ENCODE measurements at places on chromosomes 13 and 19.

DNA sequence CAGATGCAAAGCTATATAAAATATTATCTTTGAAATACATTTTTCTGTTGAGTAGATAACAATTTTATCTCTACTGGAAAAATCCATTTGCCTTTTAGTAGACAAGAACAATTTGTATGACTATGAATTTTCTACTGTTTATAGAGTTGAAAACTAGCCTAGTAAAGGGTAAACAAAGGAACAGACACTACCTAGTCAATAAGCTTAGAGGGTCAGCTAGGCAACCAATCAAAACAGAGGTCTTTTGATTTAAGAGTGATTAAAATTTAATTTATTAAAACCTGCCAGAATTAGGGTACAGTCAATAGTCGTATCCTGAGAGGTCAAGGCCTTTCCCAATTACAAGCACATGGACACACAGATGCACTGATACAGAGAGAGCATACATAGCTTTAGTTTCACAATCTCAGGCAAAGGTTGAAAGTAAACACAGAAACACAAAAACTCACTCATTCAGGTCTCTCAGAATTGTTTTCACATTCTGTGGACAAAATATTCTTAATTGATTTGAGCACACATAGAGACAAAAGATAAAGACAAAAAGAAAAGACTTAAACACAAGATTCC lies 24.5 kb upstream of the GPC6 start:
- no peak for DNase-seq

- DNase-seq = no peak
These were observed 60.9 kb downstream of the WDFY2 start for GRCh38 chr13:51645154-51645650.

DNA sequence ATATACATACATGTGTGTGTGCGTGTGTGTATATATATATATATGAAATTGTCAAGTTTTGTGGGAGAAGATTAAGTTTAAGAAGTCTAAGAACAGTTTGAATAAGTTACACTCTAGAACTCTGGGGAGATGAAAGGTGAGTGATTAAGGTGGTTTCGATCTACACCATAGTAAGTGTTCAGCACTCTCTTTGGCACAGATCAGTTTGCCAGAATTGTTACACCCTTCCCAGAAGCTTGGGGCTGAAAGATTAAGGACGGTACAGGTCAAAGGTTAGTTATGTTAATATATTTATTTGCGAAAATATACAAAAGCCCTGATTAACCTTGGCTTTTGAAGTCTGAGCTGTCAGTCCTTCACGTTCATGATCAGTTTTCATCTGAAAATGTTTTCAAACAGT lies 309.1 kb downstream of the KLF5 start:
- DNase-seq = no peak

DNA sequence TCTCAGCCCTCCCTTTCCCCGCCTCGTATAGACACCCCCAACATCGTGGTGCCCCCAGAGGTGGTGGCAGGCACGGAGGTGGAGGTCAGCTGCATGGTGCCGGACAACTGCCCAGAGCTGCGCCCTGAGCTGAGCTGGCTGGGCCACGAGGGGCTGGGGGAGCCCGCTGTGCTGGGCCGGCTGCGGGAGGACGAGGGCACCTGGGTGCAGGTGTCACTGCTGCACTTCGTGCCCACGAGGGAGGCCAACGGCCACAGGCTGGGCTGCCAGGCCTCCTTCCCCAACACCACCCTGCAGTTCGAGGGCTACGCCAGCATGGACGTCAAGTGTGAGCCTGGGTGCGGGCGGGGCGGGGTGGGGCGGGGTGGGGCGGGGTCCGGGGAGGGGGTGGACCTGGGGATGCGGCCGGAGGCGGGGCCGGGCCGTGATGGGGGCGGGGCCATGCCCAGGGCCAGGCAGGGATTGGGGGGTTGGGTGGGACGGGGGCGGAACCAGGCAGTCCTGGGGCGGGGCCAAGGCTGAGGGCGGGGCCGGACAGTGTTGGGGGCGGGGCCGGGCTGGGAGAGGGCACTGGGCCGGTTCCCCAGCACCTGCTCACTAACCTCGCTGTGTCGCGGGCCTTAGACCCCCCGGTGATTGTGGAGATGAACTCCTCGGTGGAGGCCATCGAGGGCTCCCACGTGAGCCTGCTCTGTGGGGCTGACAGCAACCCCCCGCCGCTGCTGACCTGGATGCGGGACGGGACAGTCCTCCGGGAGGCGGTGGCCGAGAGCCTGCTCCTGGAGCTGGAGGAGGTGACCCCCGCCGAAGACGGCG lies 7.8 kb downstream of the MAG start:
- peak; percentile 74 for DNase-seq

- DNase-seq = peak; percentile 99
These were observed 5.7 kb downstream of the JAK3 start for GRCh38 chr19:17841810-17842662.

- no peak for DNase-seq
These were observed 6.6 kb upstream of the CYP4F3 start for GRCh38 chr19:15634105-15634504.

- no peak for DNase-seq
These were observed 8.5 kb upstream of the XPO4 start for GRCh38 chr13:20911037-20911436.

DNA sequence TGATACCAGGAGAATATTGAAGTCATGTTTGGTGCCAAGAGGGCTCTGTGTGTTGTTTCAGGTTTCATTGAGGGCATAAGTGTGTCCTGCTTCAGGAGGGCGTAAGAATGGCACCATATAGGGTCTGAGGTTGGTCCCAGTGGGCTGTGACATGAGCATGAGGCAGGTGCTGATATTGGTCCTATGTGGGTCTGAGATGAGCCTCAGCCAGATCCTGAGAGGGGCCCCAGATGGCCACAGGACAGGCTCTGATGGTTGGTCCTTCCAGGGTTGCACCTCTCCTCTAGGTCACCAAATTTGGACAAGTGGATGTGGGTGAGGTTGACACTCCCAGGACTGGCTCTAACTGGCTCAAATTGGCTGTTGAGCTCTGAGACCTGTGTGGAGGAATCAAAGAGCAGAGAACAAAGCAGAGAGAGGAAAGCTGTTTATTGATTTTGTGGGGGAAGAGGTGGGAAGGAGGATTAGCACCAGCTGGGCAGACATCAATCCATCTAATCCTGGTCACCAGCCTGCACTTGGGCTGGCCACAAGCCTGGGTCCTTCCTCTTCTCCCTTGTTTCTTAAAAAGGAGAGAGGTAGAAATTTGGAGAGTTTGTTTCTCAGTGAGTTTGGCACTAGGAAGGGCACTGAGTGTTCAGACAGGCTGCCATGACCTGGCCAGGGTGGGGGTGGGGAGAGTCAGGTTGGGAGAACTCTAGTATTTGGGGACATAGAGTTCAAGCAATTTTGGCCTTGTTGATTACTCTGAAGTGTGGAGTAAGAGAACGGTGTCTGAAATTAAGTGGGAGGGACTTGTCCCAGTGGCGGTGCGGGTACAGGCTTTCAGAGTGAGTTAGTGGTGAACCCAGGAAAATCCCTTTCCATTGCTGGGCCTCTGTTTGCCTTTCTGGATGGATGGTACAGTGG lies 38.7 kb downstream of the CYP2B6 start:
- no peak for DNase-seq

All from WTC11 (cell line).